Left ventricle myocardium superior (tissue), 1 donor: ENCODE measurements at places on chromosomes 4 and X.

DNA sequence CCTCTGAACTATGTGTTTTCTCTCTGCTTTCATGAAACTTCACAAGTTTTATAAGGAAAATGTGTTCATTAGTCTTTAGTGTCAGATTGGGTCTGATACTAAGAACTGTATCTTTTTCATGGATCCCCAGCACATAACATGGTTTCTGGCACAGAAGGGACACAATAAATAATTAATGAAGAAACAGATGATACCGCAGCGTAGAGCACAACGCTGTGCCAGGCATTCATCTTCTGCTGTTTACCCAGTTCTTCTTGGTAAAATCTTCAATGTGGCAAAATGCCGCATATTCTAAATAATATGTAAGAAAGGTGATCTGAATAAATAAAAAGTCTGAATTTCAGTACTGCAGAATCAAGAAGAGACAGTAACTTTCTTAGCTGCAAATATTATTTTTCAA is 12.3 kb downstream of the SCARB2 start:
- DNase-seq = no peak

GRCh38 chrX:13345037-13345436 is 25.2 kb upstream of the ATXN3L start:
- DNase-seq = no peak

DNA sequence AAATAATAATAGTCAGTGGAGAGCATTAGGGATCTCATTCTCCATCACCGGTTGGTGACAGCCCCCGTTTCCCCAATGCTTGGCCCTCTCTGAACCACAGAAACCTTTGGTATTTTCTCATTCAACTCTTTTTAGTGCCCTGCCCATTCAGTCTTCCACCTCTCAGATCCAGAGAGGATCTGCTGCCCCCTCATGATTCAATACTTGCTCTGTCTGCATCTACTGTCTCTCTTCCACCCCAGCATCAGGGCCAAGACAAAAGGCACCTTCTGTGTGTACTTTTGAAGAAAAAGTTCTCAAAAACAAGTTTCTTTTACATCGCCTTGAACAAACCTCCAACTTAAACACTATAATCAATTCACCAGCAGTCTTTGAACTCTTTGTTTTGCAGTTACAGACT is 19.3 kb downstream of the CLTRN start:
- DNase-seq = no peak

GRCh38 chr4:56426273-56426672 is 9.1 kb downstream of the PPAT start:
- peak; percentile 7 for DNase-seq

DNA sequence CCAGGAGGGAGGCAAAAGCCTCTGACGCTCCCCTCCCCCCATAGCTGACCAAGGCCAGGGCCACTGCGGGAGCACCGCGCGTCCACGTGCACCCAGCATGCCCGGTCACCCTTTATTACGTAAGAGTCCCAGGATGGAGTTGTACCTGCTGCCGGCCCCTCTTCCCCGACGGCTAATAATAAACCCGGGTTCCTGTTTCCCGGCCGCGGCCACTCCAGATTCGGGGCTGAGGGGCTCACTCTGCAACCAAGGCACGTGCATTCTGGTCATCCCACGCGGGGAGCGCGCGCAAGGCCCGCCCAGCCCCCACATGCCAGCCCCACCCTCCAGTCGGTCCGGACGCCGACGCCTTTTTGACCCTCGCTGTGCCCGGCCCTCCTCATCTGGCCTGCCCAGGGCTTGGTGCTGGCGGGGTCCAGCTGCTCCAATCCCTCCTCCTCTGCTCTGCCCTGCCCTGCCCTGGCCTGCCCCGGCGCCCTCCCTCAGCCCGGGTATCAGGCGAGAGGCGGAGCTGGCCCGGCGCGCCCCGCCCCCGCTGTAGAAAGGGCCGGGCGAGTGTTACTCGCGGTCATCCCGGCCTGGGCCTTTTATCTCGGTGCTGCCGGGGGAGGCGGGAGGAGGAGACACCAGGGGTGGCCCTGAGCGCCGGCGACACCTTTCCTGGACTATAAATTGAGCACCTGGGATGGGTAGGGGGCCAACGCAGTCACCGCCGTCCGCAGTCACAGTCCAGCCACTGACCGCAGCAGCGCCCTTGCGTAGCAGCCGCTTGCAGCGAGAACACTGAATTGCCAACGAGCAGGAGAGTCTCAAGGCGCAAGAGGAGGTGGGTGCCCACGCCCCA is 2.6 kb downstream of the MID1IP1 start:
- peak; percentile 91 for DNase-seq

DNA sequence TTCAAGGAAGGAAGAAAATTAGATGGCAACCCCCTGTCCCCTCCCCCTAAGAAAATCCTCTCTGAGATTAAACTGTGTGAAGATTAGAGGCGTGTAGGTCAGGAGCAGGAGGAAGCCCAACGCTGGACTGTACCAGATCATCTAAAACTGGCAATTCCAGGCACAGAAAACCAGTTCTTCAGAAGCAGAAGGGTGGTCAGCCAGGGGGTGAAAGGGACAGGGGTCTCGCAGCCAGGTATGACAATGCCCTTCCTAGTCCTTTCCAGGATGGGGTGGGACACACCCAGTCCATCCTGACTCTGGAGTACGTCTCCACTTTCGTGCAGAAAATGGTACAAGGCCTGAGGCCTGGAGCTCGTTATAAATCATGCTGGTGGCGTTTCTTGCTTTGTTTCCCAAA is 3.3 kb upstream of the RHOH start:
- DNase-seq = no peak

- DNase-seq = no peak
Measured at GRCh38 chr4:40586729-40587128, 42.9 kb downstream of the RBM47 start.

GRCh38 chr4:25951390-25951952 is 37.5 kb downstream of the SMIM20 start:
- no peak for DNase-seq

DNA sequence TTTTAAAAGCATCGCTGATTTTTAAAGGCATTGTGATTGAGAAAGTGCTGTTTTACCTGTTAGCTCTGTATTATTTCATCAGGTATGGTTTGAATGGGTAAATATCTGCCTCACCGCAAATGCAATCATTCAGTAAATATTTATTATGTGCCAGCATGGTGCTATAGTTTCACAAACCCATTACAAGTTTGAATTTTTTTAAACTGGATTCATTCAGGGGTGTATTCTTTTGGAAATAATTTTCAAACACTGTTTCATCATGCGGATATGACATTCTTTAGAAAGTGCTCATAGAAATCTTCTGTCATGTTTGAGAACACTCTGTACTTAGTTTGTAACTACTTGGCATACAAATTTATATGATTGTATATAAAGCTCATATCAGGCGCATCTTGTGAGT is 37.2 kb downstream of the LIMCH1 start:
- no peak for DNase-seq

DNA sequence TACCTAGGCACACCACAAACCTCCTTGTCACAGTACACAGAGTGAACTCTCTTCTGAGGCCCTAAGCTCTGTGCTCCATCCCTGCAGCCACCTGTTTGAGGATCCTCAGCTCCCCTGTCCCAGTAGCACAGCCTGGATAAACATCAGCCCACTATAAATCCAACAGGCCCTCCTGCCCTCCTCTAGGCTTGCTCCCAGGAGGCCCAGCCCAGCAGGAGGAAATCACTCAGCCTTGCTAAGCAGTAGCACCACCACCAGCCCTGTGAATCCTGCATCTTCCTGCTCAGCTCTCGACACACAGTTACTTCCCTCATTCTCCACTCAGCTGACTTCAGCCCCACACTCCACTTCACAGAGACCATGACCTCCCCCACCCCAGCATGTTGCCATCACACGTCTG is 273.9 kb downstream of the BCOR start:
- no peak for DNase-seq

DNA sequence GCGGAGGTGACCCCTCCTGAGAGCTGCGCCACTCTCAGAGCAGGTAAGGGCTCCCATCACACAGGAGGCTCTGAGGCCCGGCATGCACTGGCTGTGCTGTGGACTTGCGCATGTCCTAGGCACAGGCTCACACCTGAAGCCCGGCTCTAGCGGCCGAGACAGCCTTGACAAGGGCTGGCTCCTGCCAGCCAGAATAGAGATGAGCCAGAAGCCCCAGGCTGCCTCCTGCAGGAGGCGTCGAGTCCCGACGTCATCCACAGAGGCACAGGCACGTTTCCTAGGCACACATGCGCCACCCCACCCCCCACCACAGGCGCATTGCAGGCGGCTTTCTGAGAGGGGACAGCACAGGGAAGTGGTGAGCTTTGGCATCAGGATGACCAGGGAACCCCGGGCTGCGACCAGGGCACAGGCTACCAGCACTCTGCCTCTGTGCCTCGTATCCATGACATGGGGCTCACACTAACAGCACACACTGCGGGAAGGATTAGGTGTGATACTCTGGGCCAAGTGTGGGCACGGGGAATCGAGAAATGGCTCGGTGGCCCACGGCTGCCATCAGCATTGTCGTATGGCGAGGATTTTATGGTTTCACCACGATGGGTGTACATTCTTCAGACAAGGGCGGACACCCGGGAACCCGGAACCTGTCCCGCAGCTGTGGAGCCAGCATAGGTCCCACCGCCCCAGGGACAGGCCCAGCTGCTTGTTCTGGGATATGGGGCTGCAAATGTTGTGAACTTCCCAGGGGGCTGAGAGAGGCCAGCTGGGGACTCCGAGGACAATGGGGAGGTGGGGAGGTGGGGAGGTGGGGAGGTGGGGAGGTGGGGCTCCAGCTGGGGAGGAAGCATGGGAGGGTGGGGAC is 90.7 kb upstream of the ADRA2C start:
- DNase-seq = peak; percentile 10

GRCh38 chrX:47360423-47361179 is 9.8 kb upstream of the ZNF157 start:
- DNase-seq = no peak

- DNase-seq = no peak
Measured at GRCh38 chr4:151664289-151664688, 96.5 kb downstream of the GATB start.

GRCh38 chrX:1809581-1809980 is 194.7 kb downstream of the ASMT start:
- DNase-seq = no peak

GRCh38 chr4:188780028-188780427 is 640.8 kb downstream of the TRIML1 start:
- DNase-seq = no peak

DNA sequence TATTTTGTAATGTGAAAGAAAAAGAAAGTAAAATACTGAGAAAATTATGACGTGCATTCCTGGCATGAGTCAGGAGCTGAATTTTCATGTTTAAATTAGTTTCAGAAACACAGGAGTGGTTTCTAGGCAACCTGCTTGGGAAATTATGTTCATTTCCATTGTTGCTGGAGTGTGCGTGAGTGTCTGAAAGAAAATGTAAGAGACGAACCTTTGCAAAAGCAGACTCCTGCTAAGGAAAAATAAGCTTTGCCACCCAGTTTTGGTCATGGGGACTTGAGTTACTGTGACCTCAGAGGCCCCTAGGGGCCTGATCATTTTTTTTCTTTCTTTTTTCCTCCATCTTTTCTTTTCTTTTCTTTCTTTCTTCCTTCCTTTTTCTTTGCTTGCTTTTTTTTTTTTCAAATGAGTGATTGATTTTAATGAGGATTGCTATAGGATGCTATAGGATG is 18.8 kb upstream of the CHRNA9 start:
- DNase-seq = no peak
